ENCODE measurements at places on chromosomes 6 and 20. TPM values are rescaled to one million over a fixed set of nuclear protein-coding genes. Genes with fewer than 3 reads are reported as not detected.
A peak's percentile ranks its signal among the peaks of the same experiment; 100 is the strongest.

TREM2 gene
- 11.7 TPM for polyA plus RNA-seq

PPP1R14C gene
- 0.13 TPM for polyA plus RNA-seq

C6orf118 gene
- polyA plus RNA-seq, result not detected

GRCh38 chr6:28254121-28254519 lies 2.1 kb upstream of the ZKSCAN4 start:
- DNase-seq, result no peak
- H3K27me3 ChIP-seq, result no peaks in the 10 kb centered on the region
- H3K4me3 ChIP-seq, result no peak overlapping the region

GRCh38 chr20:9066191-9066590 lies 2.7 kb upstream of the PLCB4 start:
- no peaks in the 10 kb centered on the region for H3K36me3 ChIP-seq
- peaks cover 22% of the 10 kb centered on the region for H3K27me3 ChIP-seq
- no peaks in the 10 kb centered on the region for H3K4me1 ChIP-seq
- no peak overlapping the region for H3K27ac ChIP-seq
- H3K4me3 ChIP-seq, result no peak overlapping the region
- DNase-seq, result no peak

- H3K36me3 ChIP-seq, result peaks cover 3% of the 10 kb centered on the region
- no peaks in the 10 kb centered on the region for H3K4me1 ChIP-seq
- H3K27ac ChIP-seq, result no peak overlapping the region
- H3K27me3 ChIP-seq, result no peaks in the 10 kb centered on the region
- DNase-seq, result no peak
- no peak overlapping the region for H3K4me3 ChIP-seq
These were observed 508.6 kb downstream of the UTRN start for GRCh38 chr6:144793744-144794143.

- no peaks in the 10 kb centered on the region for H3K27me3 ChIP-seq
- peak; percentile 46 for DNase-seq
- no peak overlapping the region for H3K27ac ChIP-seq
- H3K4me1 ChIP-seq, result no peaks in the 10 kb centered on the region
- no peak overlapping the region for H3K4me3 ChIP-seq
These were observed 94.9 kb upstream of the NT5E start for GRCh38 chr6:85354761-85355618.

DNA sequence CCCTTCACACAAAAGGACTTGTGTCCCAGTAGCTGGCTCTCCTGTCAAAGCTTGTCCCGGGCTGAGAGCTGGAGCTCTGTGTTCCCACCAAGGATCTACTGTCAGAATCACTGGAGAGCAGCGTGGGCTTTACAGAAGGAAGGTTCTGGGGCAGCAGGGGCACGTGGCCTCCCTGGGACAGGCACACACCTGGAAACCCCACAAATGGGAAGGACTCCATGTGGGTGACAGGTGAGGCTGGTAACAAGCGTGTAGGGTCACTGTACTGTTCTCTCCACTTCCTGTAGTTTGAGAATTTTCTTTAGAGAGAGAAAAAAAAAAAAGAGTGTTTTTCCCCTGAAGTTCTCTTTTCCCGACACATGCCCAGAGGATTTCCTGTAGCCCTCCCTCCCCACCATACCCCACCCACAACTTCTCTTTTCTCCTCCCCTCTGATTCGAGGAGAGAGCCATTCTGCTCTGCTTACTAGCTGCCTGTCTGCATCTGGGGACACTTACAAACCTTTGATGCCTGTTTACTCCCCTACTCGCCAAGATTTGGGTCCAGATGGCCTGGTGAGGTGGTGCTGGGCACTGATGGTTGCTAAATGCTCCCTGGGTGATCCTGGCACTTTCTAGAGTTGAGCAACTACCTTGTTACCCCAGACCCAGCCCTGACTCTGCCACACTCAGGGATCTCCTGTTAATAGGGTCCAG lies 84.1 kb upstream of the SIRPA start:
- no peak overlapping the region for H3K27ac ChIP-seq
- no peaks in the 10 kb centered on the region for H3K27me3 ChIP-seq
- peaks cover 4% of the 10 kb centered on the region for H3K4me1 ChIP-seq

GRCh38 chr20:41158082-41158625 lies 20.8 kb downstream of the PLCG1 start:
- no peak for DNase-seq
- H3K27me3 ChIP-seq, result no peaks in the 10 kb centered on the region
- H3K4me1 ChIP-seq, result peaks cover 5% of the 10 kb centered on the region

DNA sequence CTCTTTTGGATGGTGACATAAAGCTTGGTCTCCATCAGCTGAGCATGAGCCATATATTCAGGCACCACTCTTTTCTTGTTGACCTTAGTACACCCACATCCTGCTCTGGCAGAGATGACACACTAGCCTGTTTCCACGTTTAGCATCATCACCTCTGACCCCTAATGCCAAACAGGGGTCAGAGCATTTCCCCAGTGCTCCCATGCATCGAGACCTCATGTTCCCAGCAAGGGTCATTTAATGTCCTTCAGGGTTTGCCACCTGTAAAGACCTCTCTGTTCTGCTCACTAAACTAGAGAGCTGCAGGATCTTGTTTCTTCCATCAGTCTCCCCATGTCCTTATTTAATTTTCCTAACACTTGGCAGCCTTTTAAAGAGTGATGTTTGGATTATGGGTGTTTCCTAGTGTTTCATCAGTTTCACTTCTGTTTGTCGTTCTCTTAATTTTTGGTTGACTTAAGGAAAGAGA lies 97.5 kb downstream of the AIG1 start:
- H3K36me3 ChIP-seq, result no peaks in the 10 kb centered on the region
- no peaks in the 10 kb centered on the region for H3K4me1 ChIP-seq
- H3K27me3 ChIP-seq, result no peaks in the 10 kb centered on the region
- no peak overlapping the region for H3K27ac ChIP-seq
